ENCODE measurements at places on chromosomes 5 and 9. TPM values are rescaled to one million over a fixed set of nuclear protein-coding genes. Genes with fewer than 3 reads are reported as not detected.

DNA sequence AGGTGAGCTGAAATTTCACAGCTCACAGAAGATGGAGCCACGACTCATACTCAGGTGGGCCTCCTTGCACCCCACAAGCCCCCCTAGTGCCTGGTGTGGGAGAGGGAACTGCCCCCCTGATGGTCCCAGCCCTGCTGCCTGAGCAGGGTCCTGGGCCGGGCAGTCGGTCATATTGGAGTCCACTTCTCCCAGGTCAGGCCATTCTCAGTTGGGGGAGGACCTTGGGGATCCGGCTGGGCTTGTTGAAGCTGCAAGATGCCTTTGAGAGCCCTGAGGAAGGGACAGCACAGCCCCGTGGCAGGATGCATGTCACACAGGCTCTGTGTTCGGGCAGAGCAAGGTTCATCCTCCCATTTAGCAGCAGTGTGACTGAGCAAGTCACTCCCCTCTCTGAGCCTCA lies 56.6 kb downstream of the ERGIC1 start:
- no peak for DNase-seq

DNA sequence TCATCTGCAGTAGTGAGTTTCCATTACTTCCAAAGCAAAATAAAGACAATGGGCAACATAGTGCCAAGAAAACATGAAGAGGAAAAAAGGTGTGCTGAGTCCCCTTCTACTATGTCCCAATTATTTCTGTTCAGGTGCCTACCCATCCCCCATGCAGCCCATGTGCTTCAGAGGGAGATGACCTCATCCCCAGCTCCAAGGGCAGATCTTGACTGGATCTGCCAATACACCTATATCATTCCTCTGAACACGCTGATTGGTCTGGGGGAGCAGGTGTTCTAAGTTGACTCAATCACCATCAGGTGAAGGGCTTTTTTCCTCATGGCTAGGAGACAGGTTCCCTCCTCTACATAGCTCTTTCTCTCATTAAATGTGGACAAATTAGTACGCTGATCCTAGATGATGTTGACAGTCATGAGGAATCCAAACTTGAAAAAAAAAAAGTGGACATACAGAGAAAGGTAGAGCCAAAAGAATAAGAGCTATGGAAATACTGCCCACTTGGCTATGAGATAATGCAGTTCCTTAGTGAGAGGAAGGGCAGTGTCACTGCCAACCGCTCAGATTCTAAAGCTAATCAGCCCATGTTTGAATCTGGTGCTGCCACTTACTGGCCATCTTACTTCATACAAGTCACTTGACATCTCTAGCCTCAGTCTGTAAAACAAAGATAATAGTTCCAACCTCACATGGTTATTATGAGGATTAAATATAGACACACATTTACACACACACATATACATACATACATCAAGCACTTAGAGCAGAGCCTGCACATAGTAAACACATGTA lies 23.1 kb downstream of the PRELID2 start:
- DNase-seq = peak; percentile 48

- peak; percentile 98 for DNase-seq
Measured at GRCh38 chr5:150540615-150541396, 32.9 kb downstream of the NDST1 start.

Gene CBY3
- total RNA-seq = 0.18 TPM

Gene AGXT2
- total RNA-seq = not detected

Gene FAM169A
- under 0.01 TPM for total RNA-seq

DNA sequence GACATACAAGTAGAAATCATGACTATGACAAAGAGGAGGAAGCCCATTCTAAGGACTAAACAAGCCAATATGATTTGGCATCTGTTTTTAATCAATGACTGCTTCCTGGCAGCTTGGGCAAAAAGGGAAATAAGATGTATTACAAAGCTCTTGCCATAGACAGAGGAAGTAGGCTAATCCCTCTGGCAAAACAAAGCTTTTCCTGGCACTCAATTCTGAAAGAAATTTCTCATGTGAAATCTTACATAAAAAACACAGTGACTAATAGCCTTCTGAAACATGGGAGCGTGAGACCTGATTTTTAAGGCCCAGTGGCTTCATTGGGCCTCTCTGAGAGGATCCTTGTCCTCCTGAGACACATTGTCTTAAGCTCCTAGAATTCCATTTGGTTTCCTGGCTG lies 93.6 kb downstream of the COL23A1 start:
- no peak for DNase-seq

Gene MPDZ
- 39.3 TPM for total RNA-seq

Gene DPP7
- total RNA-seq = 14.9 TPM

DNA sequence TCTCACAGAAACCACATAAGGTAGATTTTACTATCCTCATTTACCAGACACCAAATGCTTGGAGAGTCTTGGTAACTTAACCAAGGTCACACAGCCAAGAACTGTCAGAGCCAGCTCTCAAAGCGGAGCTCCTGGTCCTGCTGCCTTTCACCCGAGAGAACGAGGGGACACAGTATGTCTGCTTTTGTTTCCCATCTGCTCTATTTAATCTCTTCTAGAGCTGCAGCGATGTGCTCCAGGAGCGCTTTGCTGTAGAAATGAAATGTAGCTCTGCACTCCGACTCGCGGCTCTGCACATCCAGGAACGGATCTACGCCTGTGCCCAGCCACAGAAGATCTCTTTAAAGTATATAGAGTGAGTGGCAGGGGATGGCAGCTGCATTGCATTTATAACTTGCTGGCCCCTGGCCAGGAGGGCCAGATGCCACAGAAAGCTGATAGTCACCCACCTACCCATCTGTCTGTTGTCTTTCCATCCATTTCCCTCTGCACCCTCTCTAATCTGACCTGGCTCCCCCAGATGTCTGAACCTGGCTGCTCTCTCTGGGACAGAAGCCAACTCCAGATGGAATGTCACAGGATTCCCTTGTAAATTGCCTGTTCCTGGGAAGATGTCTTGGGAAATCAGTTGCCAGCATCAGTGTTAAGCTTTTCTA lies 21.4 kb upstream of the TRMT10B start:
- DNase-seq = no peak

Measured in IMR-90 (cell line).